ENCODE measurements at places on chromosomes 13 and 19. TPM values are rescaled to one million over a fixed set of nuclear protein-coding genes. Genes with fewer than 3 reads are reported as not detected.

DNA sequence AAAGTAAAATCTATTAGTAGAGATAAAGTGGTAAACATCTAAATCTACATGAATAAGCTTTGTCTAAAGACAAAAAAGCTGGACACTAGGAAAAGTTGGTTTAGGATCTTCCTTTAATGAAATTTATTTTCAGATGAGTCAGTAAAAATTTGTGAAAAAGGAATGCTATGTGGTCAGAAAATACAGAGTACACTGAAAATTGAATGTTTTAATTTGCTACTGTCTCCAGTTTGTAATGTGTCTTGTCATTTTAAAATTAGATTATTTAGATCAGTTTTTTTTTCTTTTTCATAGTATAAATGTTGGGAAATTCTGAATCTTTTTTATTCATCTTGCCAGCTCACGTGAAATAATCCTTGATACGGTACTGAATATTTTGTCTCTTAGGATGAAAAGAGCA lies 56.9 kb downstream of the SLITRK6 start:
- no peak overlapping the region for H3K27ac ChIP-seq
- no peak for DNase-seq
- no peaks in the 10 kb centered on the region for H3K4me1 ChIP-seq
- no peak overlapping the region for H3K4me3 ChIP-seq
- no peaks in the 10 kb centered on the region for H3K36me3 ChIP-seq

DNA sequence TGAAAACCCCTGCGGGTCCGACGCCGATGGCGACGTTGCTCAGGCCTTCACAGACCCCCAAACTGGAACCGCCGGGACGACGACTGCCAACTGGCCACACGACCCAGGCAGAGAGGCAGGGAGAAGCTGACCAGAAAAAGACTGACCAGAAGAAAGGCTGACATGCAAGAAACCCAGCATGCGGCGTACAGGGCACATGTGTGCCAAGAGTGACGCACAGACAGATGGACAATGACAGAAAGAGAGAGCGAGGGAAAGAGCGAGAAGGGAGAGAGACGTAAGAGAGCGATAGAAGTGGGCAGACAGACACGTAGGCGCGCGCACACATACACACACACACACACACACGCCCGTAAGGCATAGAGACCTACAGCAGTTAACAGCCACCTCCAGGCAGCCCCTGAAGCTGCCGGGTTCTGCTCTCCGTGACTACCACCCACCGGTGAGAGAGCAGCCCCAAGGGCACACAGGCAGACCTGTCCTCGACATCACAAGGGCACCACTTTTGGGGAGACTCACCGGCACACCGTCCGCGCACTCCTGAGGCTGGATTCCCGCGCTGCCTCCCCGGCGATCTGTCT lies 67.2 kb upstream of the ZNF527 start:
- H3K27ac ChIP-seq, result no peak overlapping the region
- no peaks in the 10 kb centered on the region for H3K4me1 ChIP-seq
- no peaks in the 10 kb centered on the region for H3K36me3 ChIP-seq
- H3K4me3 ChIP-seq, result peak overlapping the region; percentile 29
- no peaks in the 10 kb centered on the region for H3K27me3 ChIP-seq
- DNase-seq, result no peak

- no peaks in the 10 kb centered on the region for H3K36me3 ChIP-seq
- no peak overlapping the region for H3K4me3 ChIP-seq
- no peak for DNase-seq
- no peaks in the 10 kb centered on the region for H3K27me3 ChIP-seq
These were observed 17.6 kb downstream of the TNFSF11 start for GRCh38 chr13:42591602-42592001.

DNA sequence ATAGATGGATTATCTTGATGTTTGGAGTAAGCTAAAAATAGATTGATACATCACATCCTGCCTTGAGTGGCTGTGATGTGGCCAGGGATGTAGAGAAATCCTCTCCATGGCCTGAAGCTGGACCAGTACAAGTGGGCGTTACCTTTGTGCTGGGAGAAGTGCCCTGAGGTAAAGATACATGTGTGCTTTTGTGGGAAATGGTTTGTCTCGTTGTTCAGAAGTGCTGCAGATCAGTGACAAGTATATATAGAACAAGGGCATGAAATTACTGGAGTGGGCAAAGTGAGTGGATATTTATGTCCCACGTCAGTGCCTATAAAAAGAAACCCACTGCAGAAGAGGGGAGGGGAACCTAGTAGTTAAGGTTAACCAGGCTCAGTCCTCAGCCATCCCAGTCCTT lies 12.2 kb upstream of the ZNF304 start:
- no peaks in the 10 kb centered on the region for H3K36me3 ChIP-seq
- DNase-seq, result no peak
- H3K27ac ChIP-seq, result no peak overlapping the region
- no peaks in the 10 kb centered on the region for H3K4me1 ChIP-seq

DNA sequence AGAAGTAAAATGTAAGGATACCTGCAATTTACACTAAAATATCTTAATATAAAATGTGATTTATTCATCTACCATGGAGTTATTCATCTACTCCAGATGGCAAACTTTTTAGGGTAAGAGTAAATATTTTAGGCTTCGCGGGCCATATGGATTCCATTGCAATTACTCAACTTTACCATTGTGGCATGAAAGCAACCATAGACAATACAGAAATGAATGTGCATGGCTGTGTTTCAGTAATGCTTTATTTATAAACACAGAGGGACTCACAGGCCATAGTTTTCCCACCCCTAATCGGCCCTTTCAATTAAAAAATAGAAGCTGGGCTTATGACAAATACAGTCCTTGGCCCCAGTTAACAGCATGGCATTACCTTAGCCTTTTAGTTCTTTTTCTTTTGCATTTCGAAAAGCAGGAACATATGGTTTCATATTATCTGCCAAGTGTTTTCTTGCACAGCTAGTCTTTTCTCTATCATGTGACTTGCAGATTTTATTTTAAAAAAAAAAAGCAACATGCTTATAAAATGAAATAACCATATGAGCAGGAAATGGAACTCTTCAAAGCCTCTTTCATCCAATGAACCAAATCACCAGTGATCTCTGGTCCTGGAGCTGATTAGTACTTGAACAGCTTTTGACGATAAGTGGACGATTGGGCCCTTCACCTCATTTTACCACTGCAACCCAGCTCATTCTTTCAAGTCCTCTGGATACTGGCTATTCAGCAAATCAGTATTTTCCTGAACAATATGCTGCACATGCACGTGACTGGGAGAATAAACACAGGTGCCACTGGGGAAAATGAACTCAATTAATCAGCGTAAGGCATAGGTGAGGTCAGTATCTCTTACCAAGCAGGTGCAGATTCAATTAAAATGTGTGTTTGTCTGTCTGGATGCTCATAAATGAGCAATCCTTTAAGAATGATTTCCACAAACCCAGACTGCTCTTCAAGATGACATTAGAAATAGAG lies 63.9 kb downstream of the LHFPL6 start:
- no peaks in the 10 kb centered on the region for H3K36me3 ChIP-seq
- no peaks in the 10 kb centered on the region for H3K27me3 ChIP-seq
- H3K27ac ChIP-seq, result no peak overlapping the region
- DNase-seq, result no peak

DNA sequence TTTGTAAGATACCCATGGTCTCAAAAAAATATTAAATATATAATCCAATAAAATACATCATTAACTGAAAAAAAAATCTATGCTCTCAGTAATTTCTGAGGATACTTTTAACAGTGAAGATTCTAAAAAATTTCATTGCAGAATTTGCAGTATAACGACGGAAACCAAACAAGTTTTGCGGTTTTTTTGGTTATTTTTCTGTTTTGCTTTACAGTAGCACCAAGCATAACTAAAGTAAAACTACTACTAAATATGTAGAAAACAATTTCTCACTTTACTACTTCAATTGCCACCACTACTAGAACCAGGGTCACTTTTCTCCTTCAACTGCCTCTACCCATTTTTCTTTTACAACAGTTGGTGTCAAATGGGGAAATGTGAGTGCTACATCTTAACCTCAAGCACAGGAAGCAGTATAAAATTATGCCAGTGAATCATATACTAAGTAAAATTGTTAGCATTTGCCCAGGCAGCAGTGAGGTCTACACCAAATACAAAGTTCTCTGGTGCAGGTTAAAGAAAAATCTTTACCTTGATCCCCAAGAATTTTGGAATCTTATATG lies 24.1 kb downstream of the MICU2 start:
- no peak for DNase-seq

GRCh38 chr19:29326351-29326750 lies 113.4 kb upstream of the UQCRFS1 start:
- no peaks in the 10 kb centered on the region for H3K36me3 ChIP-seq
- H3K27ac ChIP-seq, result no peak overlapping the region
- DNase-seq, result no peak

DNA sequence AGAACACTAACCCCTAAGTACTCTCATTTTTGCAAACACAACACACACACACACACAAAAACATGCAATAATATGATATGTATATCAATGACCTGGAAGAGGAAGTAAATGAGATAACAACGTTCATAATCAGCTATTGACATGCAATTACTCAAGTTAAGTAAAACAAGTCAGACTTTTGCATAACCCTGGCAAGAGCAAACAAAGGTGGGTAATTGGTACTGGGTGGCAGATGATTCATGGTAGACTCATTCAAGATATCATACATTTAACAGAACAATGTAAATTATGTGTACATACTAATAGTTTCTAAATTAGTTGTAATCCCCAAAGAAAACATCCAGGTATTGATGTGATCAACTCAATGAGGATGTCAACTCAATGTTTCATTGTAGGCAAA lies 508.8 kb downstream of the DACH1 start:
- no peaks in the 10 kb centered on the region for H3K27me3 ChIP-seq
- no peak overlapping the region for H3K4me3 ChIP-seq
- H3K27ac ChIP-seq, result no peak overlapping the region
- no peaks in the 10 kb centered on the region for H3K36me3 ChIP-seq
- DNase-seq, result no peak
- H3K4me1 ChIP-seq, result no peaks in the 10 kb centered on the region

DNA sequence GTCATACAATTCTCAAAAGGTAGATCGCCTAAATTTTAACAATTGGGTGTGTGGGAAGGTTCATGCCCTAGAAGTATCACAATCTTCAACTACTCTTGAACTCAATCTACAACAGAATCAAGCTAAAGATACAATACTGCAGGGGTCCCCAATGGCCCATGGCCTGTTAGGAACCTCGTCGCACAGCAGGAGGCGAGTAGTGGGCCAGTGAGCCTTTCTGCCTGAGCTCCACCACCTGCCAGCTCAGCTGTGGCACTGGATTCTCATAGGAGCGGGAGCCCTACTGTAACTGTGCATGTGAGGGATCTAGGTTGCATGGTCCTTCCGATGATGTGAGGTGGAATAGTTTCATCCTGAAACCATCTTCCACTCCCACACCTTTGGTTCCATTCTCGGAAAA lies 230.6 kb downstream of the KLF12 start:
- H3K36me3 ChIP-seq, result no peaks in the 10 kb centered on the region
- no peaks in the 10 kb centered on the region for H3K27me3 ChIP-seq

DNA sequence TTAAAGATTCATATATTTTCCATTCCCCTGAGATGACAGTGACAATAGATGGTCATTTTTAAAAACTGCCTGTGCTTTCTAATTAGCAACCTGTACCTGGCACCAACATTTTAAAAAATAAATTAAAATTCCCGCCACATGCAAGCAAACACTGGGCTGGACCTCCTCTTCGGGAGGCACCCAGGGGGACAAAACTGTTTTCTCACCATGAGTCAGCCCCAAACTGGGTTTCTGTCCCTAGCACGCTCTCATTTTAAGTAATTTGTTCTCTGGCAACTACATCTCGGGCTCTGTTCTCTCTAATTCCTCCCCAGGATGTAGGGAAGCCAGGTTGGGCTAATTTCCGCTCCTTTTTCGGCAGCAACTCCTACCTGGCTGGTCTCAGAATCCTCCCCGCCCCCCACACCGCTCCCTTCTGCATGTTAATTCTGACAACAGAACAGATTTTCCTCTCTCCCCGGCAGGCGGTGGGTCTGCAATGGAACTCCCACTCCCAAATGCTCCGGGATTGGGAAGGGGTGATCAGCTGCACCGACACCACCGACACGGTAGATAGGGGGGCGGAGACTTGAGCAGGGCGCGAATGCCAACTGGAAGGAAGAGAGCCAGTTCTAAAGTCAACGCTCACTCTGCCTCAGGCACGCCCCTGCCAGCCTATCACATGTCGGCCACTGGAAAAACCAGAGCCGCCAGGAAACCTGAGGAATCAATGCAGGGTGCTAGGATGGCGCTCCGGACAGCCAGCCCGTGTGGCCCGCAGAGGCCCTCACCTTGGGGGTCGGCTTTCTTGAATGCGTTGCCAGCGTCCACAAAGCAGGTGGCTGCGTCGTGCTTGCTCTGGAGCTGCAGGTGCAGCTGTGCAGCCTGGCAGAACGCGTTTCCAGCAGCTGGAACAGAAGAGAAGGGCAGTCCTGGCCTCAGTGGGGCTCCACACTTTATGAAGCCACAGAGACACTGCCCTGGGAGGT lies 14.7 kb downstream of the NAPA start:
- no peak overlapping the region for H3K4me3 ChIP-seq
- no peaks in the 10 kb centered on the region for H3K4me1 ChIP-seq
- H3K27me3 ChIP-seq, result no peaks in the 10 kb centered on the region
- no peak overlapping the region for H3K27ac ChIP-seq
- no peaks in the 10 kb centered on the region for H3K36me3 ChIP-seq
- no peak for DNase-seq

DNA sequence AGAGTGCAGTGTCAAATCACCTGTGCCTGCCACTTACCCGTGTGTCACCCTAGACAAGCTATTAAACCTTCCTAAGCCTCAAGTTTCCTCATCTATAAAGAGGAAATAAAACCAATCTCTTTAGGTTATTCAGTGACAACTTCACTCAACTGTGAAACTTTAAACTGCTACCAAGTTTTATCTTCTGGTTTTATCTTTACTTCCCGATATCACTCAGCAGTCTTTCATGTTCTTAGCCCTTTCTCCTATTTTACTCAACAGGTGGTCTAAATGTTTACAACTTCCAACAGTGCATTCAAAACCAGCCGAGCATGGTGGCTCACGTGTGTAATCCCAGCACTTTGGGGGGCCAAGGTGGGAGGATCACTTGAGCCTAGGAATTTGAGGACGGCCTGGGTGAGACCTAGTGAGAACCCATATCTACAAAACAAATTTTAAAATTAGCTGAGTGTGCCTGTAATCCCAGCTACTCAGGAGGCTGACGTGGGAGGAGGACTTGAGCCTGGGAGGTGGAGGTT lies 59.6 kb downstream of the GPALPP1 start:
- no peaks in the 10 kb centered on the region for H3K4me1 ChIP-seq
- DNase-seq, result no peak
- H3K4me3 ChIP-seq, result no peak overlapping the region

GRCh38 chr19:33444562-33445441 lies 71.3 kb downstream of the CEBPG start:
- DNase-seq, result no peak
- H3K27me3 ChIP-seq, result no peaks in the 10 kb centered on the region
- H3K4me3 ChIP-seq, result no peak overlapping the region
- H3K27ac ChIP-seq, result no peak overlapping the region
- H3K4me1 ChIP-seq, result no peaks in the 10 kb centered on the region

Gene S1PR4
- total RNA-seq, result 1.9 TPM

Gene KRTDAP
- not detected for total RNA-seq

Gene SYT5
- 0.94 TPM for total RNA-seq

Gene GPR4
- 2.5 TPM for total RNA-seq

Gene FAM124A
- 2.2 TPM for total RNA-seq

Gene ZNF296
- 5.5 TPM for total RNA-seq

Gene FUT3
- total RNA-seq, result 132 TPM

Gene SELENOV
- not detected for total RNA-seq

Gene FAM216B
- not detected for total RNA-seq

Gene OR7D2
- total RNA-seq, result not detected

Gene ZNF43
- total RNA-seq, result 13.7 TPM

Gene B3GNT8
- total RNA-seq, result 98.4 TPM

Gene CCDC70
- total RNA-seq, result not detected

Gene ONECUT3
- total RNA-seq, result 0.28 TPM

Gene GPR12
- not detected for total RNA-seq

Gene ZNF418
- total RNA-seq, result 3.4 TPM
